T-helper 9 cell (primary cell): ENCODE measurements at places on chromosomes 13 and 19.
A peak's percentile ranks its signal among the peaks of the same experiment; 100 is the strongest.

GRCh38 chr13:25232937-25233515, 54.3 kb downstream of the MTMR6 start:
- no peak for DNase-seq

DNA sequence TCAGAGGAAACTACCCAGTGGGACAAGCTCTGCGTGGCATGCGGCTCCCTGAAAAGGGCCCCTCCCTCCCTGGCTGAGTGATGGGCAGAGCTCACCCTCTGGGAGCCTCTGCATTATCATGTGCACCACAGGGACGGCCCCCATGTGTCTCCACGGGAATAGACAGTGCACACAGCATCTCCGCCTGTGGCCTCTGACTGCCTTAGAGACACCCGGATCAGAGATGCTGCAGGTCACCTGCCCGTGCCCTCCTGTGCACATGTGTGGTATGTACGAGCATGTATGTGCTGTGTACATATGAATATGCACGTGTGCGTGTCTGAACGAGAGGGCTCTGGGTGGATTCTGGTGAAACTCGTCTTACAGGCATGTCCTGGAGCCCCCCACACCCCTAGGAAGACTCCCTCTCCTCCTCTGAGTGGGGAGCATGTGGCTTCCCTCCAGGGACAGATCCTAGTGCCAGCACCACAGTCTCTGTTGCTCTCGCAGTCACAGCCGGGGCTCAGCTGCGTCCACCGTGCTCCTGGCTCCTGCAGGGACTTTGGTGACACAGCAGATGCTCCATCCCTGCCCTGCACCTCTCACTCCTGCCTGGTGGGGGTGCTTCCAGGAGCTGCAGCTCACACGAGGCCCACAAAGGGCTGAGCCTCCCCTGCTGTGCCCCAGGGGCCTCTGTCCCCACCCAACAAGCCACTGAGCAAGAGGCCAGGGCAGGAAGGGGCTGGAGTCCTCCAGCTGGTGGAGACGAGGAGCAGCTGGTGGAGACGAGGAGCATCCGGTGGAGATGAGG, 19.6 kb downstream of the C13orf46 start:
- no peak for DNase-seq

DNA sequence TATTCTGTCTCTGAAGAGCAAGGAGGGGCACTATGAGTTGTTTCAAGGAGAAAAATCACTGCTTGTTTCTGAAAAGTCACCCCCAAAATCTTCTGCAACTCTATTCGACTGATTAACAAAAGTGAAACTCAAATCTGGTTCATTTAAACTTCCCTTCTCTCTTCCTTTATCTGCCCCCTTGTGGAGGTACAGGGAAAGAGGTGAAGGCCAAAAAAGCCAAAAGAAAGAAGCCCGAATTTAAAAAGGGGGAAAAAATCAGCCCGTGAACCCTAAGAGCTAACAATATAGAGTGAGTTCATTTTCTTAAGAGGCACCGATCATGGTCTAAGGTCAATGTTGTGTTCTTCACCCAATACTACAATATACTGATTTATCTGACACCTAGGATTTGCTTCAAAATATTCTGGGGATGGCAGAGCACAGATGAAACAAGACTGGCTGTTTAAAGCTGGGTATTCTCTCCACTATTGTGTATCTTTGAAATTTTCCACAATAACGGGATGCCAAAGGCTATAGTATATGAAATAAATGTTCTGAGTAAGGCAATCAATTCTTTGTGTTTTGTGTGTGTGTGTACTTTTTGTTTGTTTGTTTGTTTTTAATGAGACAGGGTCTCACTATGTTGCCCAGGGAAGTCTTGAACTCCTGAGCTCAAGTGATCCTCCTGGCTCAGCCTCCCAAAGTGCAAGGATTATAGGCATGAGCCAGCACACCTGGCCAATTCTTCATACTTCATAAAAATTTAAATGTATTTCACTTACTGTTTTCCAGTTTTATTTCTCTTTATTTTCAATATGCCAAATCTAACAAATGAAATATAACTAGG, 55.0 kb upstream of the EEF1AKMT1 start:
- no peak for DNase-seq

DNA sequence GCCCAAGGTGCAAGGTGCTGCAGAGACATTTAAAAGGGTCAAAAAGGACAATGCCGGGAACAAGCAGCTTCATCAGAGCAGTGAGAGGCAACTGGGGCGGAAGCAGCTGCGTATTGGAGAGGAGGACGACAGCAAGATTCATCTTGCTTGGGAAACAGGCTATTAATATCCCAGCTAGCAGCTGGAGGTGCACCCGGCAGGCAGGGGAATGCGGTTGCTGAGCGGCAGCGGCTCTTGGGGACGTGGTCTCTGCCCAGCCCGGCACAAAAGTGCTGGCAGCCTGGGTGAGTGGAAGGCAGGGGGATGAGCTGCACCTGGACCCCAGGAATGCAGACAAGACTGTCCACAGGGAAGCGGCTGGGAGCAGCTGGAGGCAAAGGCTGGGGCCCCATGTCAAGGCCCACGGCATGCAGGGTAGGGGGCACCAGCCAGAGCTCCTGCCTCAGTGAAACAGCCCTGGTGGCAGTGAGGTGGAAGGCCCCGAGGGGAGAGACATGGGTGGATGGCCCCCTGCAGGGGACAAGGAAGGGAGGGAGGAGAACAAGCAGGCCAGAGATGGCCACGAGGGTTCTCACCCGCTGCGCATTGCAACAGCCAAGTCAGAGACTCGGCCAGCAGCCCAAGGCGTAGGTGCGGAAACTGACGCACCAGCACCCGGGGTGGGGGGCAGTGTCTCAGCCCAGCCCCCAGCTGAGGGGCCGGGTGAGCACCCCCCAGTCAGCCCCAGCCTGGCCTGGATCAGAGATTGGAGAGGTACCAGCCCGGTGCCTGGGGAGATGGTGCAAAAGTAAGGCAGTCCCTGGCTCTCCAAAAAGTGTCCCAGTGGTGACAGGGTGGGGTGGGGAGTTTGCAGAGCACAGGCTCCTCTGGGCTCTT, 34.4 kb downstream of the PEPD start:
- no peak for DNase-seq

DNA sequence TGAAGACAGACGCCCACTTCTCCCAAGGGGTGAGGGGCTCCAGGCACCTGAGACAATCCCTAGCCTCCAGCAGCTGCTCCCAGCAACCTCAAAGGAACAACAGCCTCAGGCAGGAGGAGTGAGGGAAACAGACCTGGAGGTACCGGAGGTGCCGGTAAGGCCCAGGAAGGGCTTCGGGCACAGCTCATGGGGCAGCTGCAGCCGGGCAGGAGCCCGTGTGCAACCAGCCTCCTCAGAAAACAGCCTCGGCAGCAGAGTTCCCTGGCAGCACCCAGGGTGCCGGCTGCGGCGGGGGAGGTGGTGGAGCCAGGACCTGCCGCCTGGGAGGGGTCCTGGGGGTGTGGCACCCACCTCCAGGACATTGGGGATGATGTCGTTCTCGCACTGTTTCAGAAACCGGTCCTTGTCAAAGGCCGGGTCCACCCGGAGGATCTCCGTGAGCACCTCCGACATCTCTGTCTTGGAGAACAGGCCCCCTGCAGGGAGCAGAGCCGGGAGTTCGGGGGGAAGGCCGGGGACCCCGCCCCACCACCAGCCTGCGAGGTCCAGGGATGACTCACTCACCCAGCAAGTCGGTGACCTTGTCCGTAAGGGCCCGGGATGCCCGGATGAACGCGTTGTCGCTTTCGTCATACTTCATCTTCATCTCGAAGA, 6.5 kb upstream of the CTXN1 start:
- DNase-seq = no peak

GRCh38 chr19:38617283-38617763, 430 bp downstream of the MAP4K1 start:
- DNase-seq = no peak

DNA sequence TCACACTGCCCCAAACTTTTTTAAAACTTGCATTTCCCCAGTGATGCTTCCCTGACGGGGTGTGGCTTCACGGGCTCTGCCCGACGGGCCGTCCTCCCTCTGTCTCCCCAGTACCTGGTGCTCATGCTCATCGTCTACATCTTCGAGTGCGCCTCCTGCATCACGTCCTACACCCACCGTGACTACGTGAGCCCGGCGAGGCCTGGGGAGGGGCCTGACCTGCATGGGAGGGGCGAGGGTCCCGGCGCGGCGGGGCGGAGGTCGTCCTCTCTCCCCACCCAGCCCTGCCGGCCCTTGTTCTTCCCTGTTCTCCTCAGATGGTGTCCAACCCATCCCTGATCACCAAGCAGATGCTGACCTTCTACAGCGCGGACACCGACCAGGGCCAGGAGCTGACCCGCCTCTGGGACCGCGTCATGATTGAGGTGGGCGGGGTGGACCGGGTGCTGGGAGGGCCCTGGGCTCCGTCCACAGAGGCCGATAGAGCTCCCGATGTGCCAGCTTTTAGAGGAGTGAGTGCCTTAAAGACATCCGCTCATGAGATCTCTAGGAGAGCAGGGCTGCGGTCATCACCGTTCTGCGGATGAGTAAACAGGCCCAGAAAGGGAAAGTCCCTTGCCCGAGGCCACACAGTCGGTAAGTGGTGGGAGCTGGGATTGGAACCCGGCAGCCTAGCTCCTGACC, 6.9 kb downstream of the UPK1A start:
- DNase-seq = peak; percentile 6

- no peak for DNase-seq
Observed at GRCh38 chr19:33292595-33293254, 9.6 kb downstream of the CEBPA start.

DNA sequence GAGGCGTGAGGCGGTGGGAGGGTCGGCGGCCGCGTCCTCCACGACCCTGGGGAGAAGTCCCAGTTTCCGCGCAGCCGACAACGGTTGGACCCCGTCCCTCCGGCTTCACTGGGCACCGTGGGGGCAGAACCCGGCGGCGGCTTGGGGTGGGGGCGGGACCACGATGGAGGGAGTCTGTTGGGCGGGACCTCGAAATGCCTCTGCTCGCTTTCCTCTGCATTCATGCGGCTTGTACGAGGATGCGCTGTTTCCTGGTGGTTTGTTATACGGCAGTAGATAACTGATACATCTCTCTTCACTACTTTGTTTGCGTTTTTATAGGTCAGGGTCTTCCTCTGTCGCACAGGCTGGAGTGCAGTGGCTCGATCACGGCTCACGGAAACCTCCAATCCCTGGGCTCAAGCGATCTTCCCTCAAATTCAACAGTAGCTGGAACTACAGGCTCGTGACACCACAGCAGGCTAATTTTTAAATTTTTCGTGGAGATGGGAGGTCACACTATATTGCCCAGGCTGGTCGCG, 24.6 kb upstream of the ZNF846 start:
- DNase-seq = peak; percentile 47

- no peak for DNase-seq
Observed at GRCh38 chr19:13748169-13748828, 16.0 kb upstream of the MRI1 start.

DNA sequence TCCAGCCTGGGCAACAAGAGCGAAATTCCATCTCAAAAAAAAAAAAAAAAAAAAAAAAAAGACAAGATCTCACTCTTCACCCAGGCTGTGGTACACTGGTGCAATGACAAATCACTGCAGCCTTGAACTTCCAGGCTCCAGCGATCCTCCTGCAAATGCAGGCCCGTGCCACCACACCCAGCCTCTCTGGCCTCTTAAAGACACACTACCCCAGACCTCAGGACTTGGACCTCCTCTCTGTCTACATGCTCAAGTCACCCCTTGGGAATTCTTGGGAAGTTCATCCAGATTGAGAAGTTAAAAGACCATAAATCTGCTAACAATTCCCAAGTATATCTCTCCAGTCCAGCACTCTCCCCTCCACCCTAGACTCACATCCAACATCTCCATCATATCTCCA, 10.6 kb upstream of the HIPK4 start:
- no peak for DNase-seq

GRCh38 chr19:11203194-11204075, 6.1 kb upstream of the KANK2 start:
- DNase-seq = peak; percentile 41
